Heart right ventricle (tissue), 16 donors: ENCODE measurements at places on chromosomes 11 and 22. TPM values are rescaled to one million over a fixed set of nuclear protein-coding genes. Genes with fewer than 3 reads are reported as not detected.

The CABP7 gene
- not detected for total RNA-seq

The CCDC87 gene
- 0.38 TPM for total RNA-seq

The BSX gene
- not detected for total RNA-seq

The C22orf42 gene
- total RNA-seq, result not detected

The BBOX1 gene
- not detected for total RNA-seq

- no peak for DNase-seq
- H3K27me3 ChIP-seq, result peaks cover 27% of the 10 kb centered on the region
- H3K36me3 ChIP-seq, result no peaks in the 10 kb centered on the region
- H3K4me3 ChIP-seq, result no peak overlapping the region
Observed at GRCh38 chr22:22943521-22944267, 56.1 kb downstream of the IGLL5 start.

GRCh38 chr22:36291831-36292740 is 39.2 kb downstream of the APOL1 start:
- no peak overlapping the region for H3K27ac ChIP-seq

DNA sequence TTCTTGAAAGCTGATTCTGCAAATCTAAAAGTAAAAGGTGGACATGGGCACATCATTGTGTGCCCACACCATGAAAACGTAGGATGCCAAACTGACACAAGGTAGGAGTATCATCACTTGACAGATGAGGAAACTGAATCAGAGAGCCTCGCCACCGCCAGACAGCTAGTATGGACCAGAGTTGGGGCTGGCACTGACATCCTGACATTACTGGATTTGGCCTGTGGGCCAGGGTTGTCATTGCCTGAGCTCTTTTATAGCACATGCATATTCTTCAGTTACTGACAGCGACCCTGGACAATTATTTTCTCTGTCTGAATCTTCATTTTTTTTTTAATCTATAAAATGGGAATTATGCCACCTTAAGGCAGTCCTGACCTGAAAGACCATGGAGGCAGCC is 16.5 kb downstream of the USP35 start:
- no peak overlapping the region for H3K4me3 ChIP-seq
- peaks cover under 1% of the 10 kb centered on the region for H3K36me3 ChIP-seq
- H3K27me3 ChIP-seq, result no peaks in the 10 kb centered on the region
- H3K27ac ChIP-seq, result no peak overlapping the region

GRCh38 chr11:30310623-30311022 is 12.3 kb upstream of the ARL14EP start:
- no peaks in the 10 kb centered on the region for H3K27me3 ChIP-seq
- DNase-seq, result no peak
- no peak overlapping the region for H3K4me3 ChIP-seq
- H3K27ac ChIP-seq, result no peak overlapping the region

DNA sequence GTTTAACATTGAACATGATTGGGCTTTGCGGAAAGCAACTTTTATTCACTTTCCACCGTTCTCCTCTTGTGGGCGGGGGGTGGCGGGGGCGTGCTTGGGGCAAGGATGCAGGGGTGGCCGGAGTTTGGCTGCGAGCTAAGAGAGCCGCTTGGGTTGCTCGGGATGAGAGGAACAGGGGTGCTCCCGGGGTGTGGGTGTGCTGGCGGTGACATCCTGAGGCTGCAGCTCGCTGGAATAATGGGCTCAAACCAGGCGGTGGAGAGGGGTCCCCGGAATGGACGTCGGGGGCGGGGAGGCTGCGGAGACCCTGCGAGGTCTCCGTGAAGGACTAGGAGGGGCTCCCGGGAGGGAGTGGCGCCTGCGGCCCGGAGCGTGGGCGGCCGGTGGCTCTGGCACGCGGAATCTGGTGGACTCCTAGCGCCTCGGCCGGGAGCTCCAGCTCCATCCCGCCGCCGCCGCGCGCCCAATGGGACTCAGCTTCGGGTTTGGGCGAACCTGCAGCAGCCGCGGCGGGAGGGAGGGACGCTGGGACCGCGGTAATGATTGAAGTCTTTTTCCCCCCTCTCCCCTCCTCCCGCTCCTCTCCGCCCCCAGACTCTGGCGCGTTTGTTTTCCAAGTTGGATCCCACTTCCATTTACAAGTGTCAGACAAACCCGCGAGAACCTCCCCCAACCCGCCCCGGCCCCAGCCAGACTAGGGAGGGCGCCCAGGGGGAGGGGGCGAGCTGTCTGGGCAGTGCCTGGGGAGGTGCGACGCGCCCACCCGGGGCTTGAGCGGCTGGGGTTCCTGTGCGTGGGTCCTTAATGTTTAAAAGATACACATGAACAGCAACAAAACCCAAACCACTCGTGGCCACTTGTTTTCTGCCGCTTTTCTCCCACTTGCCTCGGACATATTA is 2.0 kb downstream of the FAT3 start:
- peaks cover 24% of the 10 kb centered on the region for H3K4me1 ChIP-seq
- peak overlapping the region; percentile 41 for H3K4me3 ChIP-seq
- no peaks in the 10 kb centered on the region for H3K36me3 ChIP-seq
- peaks cover 88% of the 10 kb centered on the region for H3K27me3 ChIP-seq
- no peak overlapping the region for H3K27ac ChIP-seq
- peak; percentile 13 for DNase-seq

- H3K27me3 ChIP-seq, result no peaks in the 10 kb centered on the region
- DNase-seq, result no peak
- H3K4me1 ChIP-seq, result peaks cover 8% of the 10 kb centered on the region
- no peak overlapping the region for H3K27ac ChIP-seq
- H3K36me3 ChIP-seq, result no peaks in the 10 kb centered on the region
- H3K4me3 ChIP-seq, result no peak overlapping the region
Observed at GRCh38 chr11:74121804-74122203, 49.0 kb downstream of the C2CD3 start.

- H3K27me3 ChIP-seq, result no peaks in the 10 kb centered on the region
- DNase-seq, result no peak
Observed at GRCh38 chr22:39494471-39495120, 7.5 kb upstream of the MIEF1 start.

- no peaks in the 10 kb centered on the region for H3K27me3 ChIP-seq
- peaks cover 7% of the 10 kb centered on the region for H3K36me3 ChIP-seq
- H3K4me3 ChIP-seq, result no peak overlapping the region
Observed at GRCh38 chr11:36478700-36479329, 31.3 kb downstream of the TRAF6 start.

GRCh38 chr22:29511126-29511862 is 31.3 kb downstream of the NEFH start:
- H3K27ac ChIP-seq, result no peak overlapping the region
- peaks cover 16% of the 10 kb centered on the region for H3K36me3 ChIP-seq
- H3K4me1 ChIP-seq, result no peaks in the 10 kb centered on the region
- H3K4me3 ChIP-seq, result no peak overlapping the region
- H3K27me3 ChIP-seq, result no peaks in the 10 kb centered on the region
- DNase-seq, result no peak

- peaks cover 4% of the 10 kb centered on the region for H3K27me3 ChIP-seq
- no peaks in the 10 kb centered on the region for H3K36me3 ChIP-seq
- DNase-seq, result no peak
- peaks cover 23% of the 10 kb centered on the region for H3K4me1 ChIP-seq
Observed at GRCh38 chr11:107856180-107856980, 2.2 kb downstream of the SLC35F2 start.

GRCh38 chr11:60852117-60852981 is 3.4 kb downstream of the PTGDR2 start:
- H3K36me3 ChIP-seq, result no peaks in the 10 kb centered on the region
- no peak for DNase-seq
- no peak overlapping the region for H3K4me3 ChIP-seq
- no peaks in the 10 kb centered on the region for H3K4me1 ChIP-seq
- peaks cover 7% of the 10 kb centered on the region for H3K27me3 ChIP-seq
